ENCODE measurements at places on chromosomes 7 and 10.

- DNase-seq, result no peak
Measured at GRCh38 chr10:109966961-109967738, 40.6 kb upstream of the ADD3 start.

GRCh38 chr10:14412624-14413023, 81.9 kb upstream of the FRMD4A start:
- no peak for DNase-seq

DNA sequence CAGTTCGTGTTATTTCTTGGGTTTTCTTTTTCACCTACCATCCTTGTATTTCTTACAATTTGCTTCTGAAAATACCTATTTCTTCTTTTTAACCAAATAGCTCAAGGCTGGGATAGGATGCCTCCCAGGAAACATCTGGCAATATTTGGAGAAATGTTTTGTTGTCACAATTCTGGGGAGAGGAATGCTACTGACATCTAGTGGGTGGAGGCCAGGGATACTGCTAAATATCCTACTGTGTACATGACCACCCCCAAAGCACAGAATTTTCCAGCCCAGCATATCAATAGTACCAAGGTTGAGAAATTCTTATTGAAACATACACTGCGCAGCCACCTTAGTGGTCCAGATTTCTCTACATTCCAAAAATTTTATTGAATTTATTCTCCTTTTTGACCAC, 55.5 kb downstream of the CNTNAP2 start:
- DNase-seq, result no peak

GRCh38 chr10:36475746-36476145, 649.7 kb upstream of the ANKRD30A start:
- DNase-seq, result no peak

- no peak for DNase-seq
Measured at GRCh38 chr7:16417906-16418305, 3.4 kb downstream of the CRPPA start.

- DNase-seq, result no peak
Measured at GRCh38 chr10:75493464-75493863, 62.0 kb downstream of the LRMDA start.

DNA sequence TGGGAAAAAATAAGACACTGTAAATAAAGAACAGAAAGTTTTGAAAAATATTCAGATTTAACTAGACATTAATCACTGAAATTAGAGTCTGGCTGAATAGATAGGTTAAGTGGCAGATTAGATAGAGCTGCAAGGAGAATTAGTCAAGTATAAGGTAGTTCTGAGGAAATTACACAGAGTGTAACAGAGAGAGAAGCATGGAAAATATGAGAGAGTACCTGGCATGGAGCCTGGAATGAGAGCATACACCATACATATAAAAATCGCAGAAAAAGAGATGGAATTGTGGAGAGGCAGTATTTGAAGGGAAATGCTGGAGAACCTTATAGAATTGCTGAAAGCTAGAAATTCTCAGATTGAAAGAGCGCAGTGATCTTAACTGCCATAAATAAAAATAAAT, 46.9 kb downstream of the ZNRF2 start:
- no peak for DNase-seq

- no peak for DNase-seq
Measured at GRCh38 chr7:96982586-96982985, 22.8 kb upstream of the DLX6 start.

DNA sequence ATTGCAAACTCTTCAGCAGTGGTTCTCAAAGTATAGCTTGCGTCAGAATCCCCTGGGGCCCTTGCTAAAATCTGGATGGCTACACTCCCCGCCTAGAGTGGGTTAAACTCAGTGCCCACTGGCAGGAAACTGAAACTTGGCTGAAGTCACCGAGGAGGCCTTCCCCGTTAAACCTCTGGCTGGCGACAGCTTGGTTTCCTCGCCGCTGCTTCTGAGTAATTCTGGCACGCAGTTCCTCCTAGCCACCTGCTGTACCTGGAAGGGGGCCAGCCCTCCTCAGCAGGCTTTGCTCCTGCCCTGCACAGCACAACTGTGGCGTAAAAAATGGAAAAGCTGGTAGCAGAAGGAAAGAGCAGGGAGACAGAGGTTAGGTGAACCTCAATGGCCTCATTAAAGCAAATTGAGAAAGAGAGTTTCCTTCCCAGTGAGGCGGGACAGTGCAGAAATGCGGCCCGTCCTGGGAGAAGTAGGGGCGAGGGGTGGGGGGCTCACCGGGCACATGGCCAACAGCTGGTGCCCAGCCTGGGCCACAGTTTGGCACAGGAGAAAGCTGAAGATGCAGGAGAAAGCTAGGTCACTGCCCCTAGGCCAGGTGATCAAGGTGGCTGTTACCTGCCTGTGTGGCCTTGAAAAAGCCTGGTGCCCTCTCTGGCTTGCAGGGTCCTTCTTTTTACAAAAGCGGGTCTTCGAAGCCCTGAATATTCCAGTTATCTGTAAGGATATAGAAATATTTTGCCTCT, 46.6 kb downstream of the ALOX5 start:
- DNase-seq, result peak; percentile 8

- no peak for DNase-seq
Measured at GRCh38 chr10:17428351-17429097, 25.9 kb downstream of the ST8SIA6 start.

DNA sequence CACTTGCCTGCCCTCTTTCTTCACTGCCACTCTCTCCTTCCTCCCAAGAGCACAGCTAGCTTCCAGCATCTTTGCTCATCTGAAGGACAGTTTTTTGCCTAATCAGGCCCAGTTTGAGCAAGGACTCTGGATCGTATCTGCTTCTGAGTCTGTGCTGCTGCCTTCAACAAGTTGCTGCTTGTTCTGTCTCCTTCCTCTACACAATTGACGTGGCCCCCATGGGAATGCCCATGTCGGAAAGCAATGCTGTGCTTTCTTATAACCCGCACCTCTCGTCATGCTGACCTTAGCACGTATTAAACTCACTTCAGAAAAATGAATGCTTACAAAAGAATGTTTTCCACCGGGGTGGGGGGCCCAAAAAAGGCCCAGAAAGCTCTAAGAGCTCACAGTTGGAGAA, 324.7 kb upstream of the C7orf33 start:
- DNase-seq, result peak; percentile 71

- DNase-seq, result no peak
Measured at GRCh38 chr10:11581213-11581612, 30.2 kb downstream of the USP6NL start.

DNA sequence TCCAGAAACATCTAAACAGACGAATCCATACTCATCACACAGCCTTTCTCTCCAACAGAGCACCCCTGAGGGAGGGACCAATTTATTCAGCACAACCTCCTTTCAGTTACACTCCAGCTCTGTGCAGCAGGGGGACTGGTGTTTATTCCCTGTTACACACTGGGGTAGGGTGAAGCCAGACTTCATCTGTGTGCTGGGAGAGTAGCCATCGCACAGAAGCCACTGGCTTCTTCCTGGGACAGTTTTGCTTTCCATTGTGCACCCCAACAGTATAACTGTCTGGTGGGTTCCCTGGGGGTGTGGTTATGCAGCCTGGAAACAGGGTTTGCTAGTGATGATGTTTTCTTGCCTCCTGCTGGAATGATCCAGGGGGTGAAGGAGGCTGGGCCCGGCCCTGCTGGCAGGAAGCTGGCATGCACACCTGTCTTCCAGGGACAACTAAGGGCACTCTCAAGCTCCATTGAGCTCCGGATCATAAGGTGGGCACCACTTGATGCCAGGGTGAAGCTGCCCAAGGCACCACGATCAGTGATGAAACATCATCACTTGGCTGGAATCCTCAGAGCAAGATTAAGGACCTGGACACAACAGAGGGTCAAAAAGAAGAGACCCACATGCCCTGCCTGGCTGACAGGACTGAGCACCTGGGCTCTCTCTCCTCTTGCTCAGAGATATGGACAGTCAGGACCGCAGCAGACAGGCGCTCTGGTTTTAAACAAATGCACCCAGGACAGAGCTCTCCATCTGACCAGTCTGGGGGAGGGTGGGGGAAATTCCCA, 293.2 kb downstream of the GRID1 start:
- no peak for DNase-seq

DNA sequence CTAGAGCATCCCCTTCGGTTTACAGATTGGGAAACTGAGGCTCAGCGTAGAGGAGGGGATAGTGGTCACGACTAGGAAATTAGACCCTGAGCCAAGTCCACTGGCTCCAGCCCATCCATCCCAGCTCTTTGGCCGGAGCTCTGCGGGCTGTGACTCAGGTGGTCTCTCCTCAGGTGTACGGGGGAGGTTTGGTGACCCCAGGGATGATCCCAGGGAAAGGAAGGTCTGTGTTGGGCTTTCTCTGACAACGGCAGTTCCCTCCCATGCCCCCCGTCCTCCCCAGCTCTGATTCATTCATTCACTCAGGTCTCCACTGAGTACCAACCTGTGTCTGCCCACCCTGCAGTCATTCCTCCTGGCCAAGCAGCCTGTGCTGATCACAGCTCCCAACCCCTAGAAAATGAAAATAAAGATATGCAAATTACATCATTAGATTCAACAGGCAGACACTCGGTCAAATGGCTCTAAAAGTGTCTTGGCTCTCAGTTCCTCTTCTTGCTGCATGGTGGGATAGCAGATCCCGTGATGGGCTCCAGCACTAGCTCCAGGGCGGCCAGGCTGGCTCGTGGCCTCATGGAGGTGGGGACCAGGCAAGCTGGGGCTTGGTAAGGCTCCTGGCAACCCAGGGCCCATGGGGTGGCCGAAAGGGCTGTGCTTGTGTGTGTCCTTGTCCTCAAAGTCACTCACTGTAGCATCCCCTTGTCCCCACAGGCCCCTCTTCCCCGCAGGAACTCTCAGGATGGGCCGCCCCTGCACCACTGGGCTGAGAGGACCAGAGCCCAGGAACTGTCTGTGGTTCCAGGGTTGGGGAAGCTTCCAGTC, 37.8 kb downstream of the CLRN3 start:
- DNase-seq, result no peak

GRCh38 chr7:15709978-15710377, 23.5 kb upstream of the MEOX2 start:
- no peak for DNase-seq

DNA sequence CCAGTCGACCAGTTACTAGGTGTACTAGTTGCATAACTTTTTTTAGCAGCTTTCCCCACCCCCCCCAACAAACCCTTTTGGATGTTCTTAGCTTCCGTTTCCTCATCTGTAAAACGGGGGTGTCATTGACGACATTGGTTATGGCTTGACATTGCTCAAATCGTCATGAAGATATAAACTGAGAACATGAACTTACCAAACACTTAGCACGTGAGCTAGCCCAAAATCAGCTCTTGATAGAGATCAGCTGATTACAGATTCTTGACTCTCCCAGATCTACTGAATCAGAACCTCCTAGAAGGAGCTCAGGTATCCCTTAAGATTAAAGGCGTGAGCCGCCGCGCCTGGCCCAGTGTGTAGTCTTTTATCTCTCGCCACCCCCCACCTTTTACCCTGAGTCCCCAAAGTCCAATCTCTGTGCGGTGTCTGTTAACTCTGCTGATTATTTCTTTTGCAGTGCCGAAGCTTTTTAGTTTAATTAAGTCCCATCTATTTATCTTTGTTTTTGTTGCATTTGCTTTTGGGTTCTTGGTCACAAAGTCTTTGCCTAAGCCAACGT, 1.0 kb upstream of the GNA12 start:
- no peak for DNase-seq

DNA sequence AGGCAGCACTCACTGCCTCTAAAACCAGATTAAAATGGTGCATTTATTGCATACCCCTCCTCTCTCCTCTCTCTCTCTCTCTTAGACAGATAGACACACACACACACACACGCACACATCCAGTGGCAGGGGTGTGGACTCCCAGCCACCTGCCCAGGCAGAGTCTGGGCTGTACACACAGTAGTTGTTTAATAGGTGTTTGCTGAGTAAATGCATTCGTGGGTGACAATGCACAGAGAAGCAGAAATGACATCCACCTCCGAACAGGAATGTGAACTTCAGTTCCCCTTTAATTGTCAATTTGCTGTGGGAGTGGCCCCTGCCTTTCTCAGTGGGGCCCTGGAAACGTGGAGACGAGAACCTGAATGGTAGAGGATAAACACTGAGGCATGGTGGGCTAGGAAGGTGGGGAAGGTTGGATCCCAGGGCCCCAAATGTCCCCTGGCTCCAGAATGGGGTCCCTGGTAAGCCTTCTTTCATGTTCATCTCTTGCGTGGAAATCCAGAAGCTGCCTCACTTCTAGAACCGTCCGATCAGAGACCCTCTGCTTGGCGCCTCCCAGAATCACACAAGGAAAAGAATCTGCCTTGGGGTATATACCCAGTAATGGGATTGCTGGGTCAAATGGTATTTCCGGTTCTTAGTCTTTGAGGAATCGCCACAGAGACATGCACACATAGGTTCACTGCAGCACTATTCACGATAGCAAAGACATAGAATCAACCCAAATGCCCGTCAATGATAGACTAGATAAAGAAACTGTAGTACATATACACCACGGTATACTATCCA, 58.5 kb upstream of the ECHDC3 start:
- DNase-seq, result no peak

- DNase-seq, result no peak
Measured at GRCh38 chr10:104332243-104333031, 5.8 kb downstream of the ITPRIP start.

- DNase-seq, result peak; percentile 4
Measured at GRCh38 chr7:45407730-45408408, 166.3 kb upstream of the ADCY1 start.

GRCh38 chr7:28955718-28956607, 2.2 kb downstream of the TRIL start:
- DNase-seq, result peak; percentile 83

DNA sequence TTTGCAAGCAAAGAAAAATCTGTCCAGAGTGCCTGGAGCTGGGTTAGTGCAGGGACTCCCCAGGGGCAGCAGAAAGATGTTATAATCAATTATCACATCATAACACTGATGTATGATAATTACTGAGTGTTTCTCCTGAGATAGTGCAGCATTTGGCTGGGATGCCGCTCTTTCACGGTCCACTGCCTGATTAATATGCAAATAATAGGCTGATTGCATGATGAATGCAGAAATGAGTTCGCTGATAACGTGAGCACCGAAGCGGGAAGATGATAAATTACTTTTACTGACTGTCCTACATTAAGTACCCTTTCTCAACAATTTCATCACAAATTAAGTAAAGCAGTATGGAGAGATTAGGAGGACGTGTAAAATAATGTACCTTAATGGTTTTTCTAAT, 71.4 kb upstream of the SH2B2 start:
- DNase-seq, result no peak

DNA sequence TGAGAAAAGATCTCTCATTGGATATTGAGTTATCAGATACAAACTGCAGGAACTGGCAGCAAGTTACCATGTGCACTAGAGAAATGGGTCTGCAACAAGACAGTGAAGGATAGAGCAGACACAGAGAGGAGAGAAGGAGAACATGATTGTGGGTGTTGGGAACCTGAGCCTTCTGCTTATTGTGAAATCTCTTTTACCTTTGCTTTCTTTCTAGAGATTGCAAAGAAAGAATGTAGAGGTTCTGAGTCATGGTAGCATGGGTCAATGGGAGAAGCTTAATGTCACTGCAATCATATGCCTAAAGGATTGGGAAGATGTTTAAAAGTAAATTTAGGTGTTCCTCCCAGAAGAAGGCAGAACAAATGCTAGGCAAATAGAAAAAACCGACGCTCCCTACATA, 821.4 kb downstream of the CCSER2 start:
- DNase-seq, result no peak

GRCh38 chr7:111199643-111200042, 108.7 kb downstream of the LRRN3 start:
- DNase-seq, result no peak

- no peak for DNase-seq
Measured at GRCh38 chr10:77446700-77447099, 190.9 kb downstream of the KCNMA1 start.

- peak; percentile 70 for DNase-seq
Measured at GRCh38 chr7:101362334-101363195, at the start of gene COL26A1. Gene COL26A1, plus strand, starts transcription at chr7:101362875. Its CDS starts 158 bp downstream, at chr7:101363033.
